Central memory CD4-positive, alpha-beta T cell (primary cell): ENCODE measurements at places on chromosomes 1 and 21.

DNA sequence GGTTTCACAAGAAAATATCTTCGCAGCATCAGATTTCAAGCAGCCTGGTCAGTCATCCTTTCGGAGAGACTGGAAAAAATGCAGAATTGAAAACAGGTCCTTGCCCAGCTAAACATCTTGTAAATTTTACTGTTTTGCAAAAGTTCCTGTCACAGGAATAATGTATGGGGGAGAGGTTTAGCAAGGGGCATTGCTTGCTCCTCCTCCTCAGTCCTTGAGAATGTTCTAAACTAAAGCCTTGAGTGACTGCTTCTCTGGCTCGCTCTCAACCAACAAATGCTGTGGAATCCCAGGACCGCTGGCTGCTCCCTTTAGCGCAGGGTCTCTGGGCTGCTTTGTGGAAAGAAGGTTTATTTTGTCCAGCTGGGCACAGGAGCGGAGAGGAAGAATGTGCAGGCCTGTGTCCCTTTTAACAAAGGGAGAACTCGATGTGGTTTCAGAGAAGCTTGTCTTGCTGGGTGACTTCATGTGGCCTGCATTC lies 33.6 kb upstream of the FHAD1 start:
- DNase-seq = no peak

DNA sequence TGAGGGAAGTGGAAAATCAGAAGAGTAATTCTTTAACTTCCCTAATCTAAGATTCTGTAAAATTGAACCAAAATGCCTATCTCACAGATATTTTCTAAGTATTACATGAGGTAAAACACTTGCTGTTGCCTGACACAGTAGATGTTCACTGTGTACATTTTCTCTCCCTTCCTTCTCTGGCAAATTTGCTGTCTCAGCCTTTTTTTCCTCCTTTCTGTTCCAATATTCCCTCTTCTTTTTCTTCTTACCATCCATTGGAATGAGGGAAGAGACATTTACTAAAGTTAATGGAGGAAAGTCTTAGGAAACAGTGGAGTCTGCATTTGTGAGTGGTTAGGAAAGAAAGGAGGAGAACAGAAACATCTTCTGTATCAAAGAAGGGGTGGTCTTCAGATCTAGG lies 239.9 kb downstream of the ZP4 start:
- no peak for DNase-seq

DNA sequence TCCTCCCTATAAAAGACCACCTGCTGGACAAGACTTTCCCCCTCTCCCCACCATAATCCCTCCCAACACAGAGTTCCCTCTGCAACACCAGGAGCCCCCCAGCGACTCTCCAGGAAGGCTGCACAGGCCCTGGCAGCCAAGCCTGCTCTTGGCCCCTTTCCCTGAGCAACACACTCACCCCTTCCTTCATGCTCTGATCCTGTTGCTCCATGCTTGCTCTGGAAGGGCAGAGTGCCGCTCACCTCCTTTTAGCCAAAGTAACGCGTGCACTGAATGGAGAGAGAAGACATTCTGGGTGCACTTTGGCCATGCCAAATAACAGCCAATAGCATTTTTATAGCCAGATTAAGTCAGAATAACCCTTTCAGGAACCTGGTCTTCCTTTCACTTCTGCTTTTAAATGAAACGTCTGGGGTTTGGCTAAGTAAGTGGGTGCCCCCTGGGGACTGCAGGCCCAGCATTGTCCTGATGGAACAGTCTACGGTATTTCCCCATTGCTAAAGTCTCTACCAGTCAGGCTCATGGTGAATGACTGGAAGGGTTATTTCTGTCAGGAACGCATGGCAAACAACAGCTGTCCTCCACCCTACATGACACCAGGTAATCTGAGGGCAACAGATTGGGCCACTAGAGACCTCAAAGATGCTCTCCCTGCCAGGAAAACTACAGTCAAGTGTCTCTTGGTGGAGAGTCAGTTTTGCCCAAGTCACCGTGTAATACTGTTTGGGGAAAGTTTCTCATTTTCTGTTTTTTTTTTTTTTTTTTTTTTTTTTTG lies at the start of gene SLC2A5:
TSS of gene SLC2A5 (minus strand) at position 310 of the 775 bp plus-strand sequence. CDS start at position 211, 99 bp downstream.
- DNase-seq = no peak

- DNase-seq = no peak
Measured at GRCh38 chr1:10856863-10857598, 60.6 kb upstream of the CASZ1 start.

DNA sequence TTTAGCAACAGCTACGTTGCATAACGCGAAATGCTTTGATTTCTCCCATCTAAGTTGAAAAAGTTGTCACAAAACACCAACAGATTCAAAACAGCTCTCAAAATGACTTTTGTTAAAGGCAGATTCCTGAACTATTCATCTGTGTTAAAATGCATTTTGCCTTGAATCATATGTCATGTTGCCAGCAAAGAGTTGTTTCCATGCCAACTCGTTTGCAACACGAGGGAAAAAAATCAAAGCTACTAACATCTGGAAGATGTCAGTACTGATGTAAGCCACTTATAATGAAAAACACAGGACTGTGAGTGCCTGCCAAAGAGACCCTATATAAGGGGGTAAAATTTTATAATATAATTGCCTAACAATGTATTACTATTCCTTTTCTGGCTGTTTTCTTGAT lies 182.7 kb upstream of the PTBP2 start:
- DNase-seq = no peak

DNA sequence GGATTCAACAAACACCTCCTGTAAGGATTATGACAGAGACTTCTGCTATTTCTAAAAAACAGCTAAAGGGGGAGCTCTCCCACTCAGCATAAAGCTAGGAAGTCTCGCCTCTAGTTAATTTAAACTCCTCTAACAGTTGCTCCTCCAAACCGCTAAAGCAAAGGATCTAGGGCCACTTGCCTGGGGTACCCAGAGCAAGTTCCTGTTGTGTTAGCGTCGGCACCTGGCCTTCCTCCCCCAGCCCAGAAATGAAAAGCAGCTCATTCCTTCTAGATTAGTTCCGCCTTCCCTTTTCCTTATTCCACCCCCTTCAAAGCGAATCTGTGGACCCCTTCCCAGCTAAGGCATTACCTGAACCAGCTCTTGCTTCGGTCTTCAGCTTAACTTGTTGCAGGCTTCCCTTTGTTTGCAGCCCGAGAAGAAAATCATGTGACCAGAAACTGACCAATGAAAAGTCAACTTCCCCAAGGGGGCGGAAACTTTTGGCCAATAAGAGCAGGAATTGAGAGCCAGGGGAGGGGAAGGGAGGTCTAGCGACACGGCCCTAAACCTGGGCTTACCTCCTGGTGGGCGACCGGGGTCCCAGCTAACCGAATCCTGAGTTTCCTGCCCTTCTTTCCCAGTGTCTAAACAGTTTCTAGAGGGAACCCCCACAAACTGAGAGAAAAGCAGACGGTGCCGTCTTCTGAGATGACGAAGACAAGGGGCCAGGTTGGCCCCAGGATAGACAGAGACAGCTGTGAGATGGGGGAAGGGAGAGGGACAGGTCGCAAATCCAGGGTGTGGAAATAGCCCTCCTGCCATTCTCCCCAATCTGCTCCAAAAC lies at the start of gene PBXIP1:
TSS of gene PBXIP1 (minus strand) at position 382 of the 826 bp plus-strand sequence. CDS start 2,378 bp downstream, outside the sequence.
- peak; percentile 92 for DNase-seq
